Stimulated activated CD4-positive, alpha-beta T cell treated with anti-CD3 and anti-CD28 coated beads, Interleukin-1b, Interleukin-23, amount 100 ng/mL, for 48 hours (primary cell): ENCODE measurements at places on chromosomes 1 and 21.

DNA sequence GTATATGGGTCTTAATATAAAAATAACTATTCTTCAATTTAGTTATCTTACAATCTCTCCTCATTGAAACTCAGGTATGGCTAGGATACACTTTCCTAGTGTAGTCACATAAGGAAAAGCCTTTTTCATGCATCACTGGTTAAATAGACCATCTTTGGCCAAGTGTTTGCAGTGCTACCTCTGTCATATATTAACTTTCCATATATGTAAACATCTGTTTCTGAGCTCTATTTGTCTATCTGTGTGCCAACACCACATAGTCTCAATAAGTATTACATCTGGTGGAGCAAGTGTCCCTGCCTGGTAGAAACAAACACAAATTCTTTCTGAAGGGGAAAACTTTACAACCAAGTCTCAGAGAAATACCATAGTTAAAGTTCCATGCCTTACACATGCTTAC is 134.6 kb downstream of the TSEN15 start:
- DNase-seq = no peak

DNA sequence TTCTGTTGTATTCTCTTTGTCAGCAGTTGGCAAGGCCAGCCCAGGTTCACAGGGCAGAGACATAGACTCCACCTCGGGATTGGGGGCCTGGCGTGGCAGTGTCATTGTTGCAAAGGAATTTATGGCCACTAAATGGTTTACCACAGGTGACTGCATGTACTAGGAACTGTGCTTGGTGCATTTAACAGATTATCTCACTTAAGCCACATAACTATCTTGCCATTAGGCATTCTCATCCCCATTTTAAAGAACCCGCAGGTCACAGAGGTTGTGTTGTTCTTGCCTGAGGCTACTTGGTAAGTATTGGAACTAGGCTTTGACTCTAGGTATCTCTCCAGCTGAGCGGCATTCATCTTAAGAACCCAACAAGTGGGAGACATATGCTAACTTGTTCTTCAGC is 9.7 kb downstream of the TLCD4 start:
- no peak for DNase-seq

DNA sequence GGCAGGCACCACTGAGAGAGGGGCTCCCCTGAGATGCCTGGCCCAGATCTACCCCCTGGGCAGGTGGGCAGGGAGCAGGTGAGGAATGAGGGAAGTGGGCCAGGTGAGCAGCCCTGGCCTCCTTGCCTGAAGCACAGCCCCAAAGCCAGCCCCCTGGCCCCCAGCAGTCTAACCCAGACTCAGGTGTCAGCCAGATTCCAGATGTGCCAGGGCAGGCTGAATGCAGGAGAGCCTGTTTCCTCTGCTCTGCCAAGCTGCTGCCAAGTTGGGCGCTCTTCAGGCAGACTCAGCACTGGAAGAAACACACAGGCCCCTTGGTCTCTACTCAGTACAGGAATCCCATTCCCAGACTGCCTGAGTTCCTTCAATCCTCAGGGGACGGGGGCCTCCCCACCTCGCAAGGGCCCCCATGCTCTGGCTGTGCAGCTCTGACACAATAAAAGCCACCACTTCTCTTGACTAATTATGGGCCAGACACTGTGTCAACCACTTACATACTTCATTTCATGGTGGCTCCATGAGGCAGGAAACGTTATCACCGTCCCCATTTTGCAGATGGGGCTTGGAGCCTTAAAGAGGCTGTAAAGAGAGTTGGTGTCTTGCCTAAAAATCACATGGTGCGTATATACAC is 20.4 kb downstream of the ARHGEF19 start:
- no peak for DNase-seq

GRCh38 chr1:24762133-24762676 is 17.0 kb downstream of the CLIC4 start:
- no peak for DNase-seq

- DNase-seq = no peak
Observed at GRCh38 chr1:42692461-42692860, 10.2 kb downstream of the YBX1 start.

DNA sequence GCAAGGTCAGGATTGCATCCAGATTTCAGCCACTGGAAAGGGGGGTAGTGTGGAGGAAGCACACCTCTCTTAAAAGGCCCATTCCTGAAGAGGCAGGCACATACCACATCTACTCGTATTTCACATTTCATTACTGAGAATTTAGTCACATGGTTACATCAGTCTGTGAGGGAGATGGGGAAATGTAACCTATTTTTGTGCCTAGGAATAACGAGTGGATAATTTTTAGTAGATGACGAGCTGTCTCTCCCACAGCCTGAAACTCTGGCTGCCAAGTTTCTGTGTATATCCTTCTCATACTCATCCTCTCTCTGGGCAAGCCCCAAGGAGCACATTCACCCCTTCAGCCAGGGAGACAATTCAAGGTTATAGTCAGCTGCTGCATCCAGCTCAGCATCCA is 10.3 kb upstream of the C21orf91 start:
- DNase-seq = no peak

GRCh38 chr1:67609577-67610341 is 75.2 kb upstream of the GADD45A start:
- DNase-seq = no peak

GRCh38 chr1:224594360-224594759 is 21.8 kb upstream of the CNIH3 start:
- no peak for DNase-seq

GRCh38 chr1:79469139-79469538 is 462.6 kb upstream of the ADGRL4 start:
- no peak for DNase-seq

DNA sequence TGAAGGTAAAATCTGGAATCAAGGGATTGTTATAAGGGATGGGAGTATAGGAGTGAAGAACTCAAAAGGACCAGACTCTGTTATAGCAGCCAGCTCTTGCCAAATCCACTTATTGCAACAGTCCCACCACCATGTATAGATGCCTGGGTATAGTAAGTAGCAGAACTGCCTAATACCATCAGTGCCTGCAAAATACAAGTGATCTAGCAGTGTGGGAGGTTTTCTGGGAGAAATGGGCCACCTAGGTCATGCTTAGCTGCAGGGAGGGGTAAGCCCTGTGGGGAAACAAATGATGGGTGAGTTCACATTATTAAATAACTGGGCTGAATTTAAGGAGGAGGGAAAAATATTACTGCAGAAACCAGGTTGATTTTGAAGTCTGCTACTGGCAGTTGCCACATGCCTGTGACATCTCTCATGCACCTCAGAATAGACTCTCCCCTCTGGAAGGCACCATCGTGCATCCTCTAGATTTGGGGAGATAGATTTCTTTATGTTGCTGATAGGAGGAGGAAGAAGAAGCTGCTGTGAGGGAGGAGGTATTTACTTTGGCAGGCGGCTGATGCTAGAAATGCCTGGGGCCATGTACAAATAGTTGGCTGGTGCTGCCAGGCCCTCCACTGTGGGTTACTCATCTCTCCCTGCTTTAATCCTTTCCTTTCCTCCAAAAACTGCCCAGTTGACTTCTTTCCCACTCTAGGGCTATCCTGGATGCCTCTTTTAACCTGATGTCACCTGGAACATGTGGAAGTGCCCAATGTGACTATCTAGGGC is 27.5 kb downstream of the HLX start:
- no peak for DNase-seq

DNA sequence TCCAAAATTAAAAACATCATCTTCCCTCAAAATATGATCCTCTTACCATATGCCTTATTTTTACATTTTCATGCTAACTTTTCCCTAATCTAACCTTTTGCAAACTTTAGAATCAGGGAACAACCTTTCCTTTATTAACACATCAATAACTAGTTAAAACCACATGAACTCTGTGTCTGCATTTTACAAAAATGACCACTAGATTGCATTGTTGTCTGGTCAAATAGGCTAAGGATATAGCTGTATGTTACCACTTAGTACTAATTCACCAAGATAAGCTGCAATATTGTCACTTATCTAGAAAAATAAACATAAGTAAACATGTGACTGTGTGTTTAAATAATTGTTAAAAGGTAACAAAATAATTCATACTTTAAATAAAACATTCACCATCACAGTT is 82.3 kb downstream of the DENND1B start:
- DNase-seq = no peak

DNA sequence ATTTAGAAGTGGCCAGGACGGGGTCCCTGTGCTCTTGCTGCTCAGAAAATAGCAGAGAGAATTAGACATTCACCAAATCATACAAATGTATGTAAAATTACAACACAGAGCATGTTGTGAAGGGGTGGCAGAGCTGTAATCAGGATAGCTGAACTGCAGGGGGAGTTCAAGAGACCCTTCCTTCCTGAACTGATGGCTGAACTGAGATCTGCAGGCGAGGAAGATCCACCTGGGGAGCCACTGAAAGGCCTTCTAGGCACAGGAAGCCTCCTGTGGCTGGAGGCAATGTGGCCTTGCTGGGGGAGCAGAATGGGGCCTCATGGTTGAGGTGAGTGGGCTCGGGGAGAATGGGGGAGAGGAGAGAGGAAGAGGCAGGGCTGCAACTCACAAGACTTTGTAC is 216.5 kb downstream of the PRDM2 start:
- DNase-seq = no peak

DNA sequence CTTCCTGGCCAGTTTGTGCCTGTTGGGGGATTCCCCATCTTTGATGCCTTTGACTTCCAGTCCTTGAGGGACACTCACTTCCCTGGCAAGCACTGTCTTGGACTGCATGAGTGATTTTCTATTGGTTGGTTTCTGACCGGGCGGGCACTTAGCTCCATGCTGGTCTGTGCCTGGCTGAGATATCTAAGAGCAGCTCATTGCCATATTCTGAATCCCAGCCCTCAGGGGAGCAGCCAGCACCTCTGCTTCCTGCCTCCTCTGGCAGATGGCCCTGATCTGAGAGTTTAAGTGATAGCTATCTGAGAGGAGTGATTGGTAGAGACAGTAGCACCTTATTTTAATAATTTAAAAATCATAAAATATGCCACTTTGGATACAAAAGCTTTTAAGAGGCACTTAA is 52.5 kb downstream of the DISC1 start:
- no peak for DNase-seq

GRCh38 chr21:27885296-27885711 is 918.4 kb upstream of the ADAMTS5 start:
- no peak for DNase-seq

DNA sequence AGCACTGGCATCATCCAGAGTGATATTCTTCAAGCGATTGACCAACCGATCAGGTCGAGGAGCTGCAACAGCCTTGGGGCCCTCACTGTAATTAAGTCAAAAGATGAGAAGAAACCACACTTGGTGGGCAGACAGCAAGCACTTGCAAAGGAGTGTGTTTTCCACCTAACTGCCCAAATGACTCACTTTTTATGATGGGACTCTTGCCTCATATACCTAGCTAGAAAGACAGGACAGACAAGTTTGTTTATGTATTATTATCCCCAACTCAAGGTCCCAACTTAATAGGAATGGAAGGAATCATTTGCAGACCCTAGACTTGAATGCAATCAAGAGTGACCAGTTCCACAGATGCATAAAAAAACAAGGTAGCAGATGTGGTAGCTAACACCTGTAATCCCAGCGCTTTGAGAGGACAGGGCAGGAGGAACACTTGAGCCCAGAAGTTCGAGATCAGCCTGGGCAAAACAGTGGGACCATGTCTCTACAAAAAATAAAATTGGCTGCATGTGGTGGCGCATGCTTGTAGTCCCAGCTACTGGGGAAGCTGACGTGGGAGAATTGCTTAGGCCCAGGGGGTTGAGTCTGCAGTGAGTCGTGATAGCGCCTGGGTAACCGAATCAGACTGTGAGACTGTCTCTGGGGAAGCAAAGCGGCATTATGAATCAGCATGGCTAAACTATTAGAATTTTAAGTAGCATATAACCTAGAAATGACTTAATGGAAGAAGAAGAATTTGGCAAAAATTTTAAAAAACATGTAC is 2.3 kb upstream of the NRAS start:
- DNase-seq = peak; percentile 48

- DNase-seq = no peak
Observed at GRCh38 chr1:43445606-43446387, 7.9 kb downstream of the HYI start.

DNA sequence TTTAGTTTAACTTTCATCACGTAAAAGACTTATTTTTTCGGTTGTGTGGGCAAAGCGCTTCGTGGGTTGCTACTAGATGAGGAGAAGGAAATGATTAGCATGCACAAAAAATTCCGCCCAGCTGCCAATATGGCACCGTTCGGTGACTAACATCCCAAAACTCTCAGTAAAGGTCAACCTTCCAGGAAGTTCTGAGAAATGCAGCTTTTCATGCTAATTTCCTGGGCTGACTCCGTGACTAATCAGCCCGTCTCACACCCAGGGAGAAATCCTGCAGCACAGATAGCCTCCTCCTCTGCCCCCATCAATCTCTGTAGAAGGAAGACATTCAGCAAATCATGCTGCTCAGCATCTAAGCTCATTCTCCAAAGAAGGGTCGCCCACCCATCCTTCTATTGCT is 34.1 kb downstream of the TMCO4 start:
- peak; percentile 66 for DNase-seq

DNA sequence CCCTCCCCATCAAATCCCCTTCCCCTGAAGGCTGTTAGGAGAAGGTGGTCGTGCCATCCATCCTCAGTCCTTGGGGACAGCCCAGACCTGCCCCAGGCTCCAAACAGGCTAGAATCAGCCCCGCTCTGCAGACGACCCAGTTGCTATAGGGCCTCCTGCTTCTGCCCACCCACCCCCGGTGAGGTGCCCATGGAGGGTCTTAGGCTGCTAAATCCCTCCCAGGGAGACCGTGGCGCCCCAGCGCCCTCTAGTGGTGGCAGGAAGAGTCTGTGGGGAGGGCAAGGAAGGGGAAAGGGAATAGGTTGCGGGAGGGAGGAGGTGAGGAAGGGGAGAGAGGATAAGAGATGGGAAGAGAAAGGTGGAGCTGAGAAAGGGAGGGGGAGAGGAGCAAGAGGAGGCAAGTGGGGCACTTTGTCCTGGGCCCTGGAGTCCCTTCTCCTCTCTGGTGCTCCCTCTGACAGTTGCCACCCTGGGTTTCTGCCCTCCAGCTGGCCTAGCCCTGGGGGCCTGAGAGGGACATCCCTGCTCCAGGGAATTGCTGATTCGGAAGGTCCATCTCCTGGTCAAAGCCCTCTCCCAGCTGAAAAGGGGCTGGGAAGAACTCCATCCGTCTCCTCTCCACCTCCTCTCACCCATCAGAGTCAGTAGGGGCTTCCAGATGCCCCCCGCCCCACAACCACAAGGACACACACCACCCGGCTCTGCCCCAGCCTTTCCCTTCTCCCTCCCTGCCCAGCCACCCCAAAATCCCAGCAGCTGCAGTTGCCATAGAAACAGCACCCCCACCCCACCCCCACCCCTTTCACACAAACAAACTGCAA is 55.4 kb downstream of the CAMK2N1 start:
- DNase-seq = peak; percentile 27
